Psoas muscle (tissue), 8 donors: ENCODE measurements at places on chromosomes 11 and 22. TPM values are rescaled to one million over a fixed set of nuclear protein-coding genes. Genes with fewer than 3 reads are reported as not detected.

DNA sequence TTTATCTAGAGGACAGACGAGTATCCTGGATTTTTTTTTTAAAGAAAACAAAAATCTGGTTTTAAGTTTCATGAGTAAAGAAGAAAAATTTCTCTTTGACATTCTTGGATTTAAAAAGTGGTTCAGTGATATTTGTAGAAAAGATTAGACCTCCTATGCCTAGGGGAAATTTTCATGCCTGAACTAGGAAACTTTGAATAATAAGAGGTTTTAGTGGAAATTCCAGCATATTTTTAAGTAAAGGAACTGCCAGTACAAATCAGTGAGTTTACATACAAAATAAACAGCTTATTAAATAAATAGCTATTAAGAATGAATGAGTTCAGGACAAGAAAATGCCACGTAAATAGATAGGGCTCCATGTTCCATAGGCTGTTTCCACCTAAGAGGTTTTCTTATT is 17.5 kb downstream of the JAM3 start:
- no peak for DNase-seq

DNA sequence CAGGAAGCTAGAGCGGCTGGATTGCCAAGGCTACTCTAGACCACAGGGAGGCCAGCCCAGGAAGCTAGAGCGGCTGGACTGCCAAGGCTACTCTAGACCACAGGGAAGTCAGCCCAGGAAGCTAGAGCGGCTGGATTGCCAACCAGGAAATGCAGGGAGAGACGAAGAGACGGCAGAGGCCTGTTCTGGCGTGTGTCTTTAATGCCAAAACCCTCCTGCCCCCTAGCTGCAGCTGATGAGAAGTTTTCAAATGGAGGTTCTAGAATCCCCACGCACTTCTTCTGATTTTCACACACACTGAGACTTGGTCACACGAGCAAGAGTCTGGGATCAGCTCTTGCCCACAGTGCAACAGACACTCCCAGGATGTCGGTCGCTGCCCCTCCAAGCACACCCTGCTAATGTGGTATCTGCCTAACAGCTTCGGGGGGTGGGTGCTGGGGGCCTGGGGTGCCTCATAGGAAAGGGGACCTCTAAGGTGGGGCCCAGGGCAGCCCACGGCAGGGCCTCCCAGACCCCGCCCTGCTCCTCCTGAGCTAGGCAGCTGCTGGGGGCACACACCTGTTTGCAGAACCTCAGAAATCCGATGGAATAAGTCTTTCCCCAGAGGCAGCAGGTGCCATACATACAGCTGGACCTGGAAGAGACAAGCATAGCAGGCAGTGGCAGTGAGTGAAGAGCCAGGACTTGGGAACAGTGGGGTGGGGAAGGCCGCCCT is 28.5 kb downstream of the MAFF start:
- DNase-seq: no peak

Gene LUZP2
- total RNA-seq: not detected

Gene POU2AF1
- 0.21 TPM for total RNA-seq
